ENCODE measurements at places on chromosomes 11 and 22.

- DNase-seq = peak; percentile 8
Observed at GRCh38 chr11:126284829-126285228, 1.9 kb downstream of the TIRAP start.

GRCh38 chr11:57180081-57180561, 1.6 kb upstream of the LRRC55 start:
- peak; percentile 80 for DNase-seq

DNA sequence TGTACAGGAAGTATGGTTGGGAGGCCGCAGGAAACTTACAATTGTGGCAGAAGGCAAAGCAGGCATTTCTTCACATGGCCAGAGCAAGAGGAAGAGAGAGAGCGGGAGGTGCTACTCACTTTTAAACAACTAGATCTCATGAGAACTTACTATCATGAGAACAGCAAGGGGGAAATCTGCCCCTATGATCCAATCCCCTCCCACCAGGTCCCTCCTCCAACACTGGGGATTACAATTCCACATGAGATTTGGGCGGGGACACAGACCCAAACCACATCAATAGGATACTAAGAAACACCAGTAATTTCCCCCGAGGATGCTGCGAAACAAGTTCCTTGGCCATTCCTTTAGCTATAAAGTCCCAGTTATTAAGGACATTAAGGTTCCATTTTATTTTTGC, 94.1 kb upstream of the SC5D start:
- no peak for DNase-seq

GRCh38 chr11:125671561-125671960, 9.1 kb downstream of the ACRV1 start:
- DNase-seq = no peak

DNA sequence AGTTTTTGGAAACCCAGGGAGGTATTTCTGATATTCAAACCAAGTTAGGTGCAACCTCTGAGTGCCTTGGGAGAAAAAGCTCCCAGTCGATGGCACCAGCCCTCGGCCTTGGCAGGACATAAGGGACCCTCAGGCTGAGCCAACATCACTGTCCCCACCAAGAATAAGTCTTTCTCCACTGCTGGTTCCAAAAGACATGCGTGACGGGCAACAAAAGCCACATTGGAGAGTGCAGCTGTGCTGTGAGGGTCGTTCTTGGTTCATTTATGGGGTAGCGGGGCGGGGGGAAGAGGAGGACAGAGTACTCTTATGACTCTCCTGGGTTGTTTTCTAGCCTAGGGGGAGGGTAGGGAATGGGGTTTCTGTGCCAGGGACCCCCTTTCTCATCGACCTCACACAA, 11.2 kb upstream of the TPCN2 start:
- DNase-seq = no peak

- DNase-seq = peak; percentile 90
Observed at GRCh38 chr11:47152953-47153950, 23.4 kb downstream of the ARFGAP2 start.

DNA sequence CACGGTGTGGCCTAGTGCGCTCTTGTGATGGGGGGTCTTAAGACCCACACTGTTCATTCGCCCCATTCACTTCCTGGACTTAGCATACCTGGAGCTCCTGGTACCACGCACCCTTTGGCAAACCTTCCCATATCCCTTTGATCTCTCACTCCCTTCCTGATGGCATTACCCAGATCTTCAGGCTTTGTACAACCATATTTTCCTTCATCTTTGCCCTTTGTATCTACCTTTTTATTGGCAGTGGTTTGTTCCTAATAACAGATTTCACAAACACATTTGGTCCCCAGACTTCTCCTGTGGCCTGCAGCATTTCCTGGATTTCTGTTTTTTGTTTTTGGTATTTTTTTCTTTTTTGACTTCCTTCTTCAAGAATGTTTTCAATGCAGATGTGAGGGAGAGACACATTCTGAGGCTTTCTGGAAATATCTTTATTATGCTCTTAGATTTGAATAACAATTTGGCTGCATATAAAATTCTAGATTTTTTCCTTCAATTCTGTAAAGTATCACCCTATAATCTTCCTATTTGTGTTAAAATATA, 16.1 kb upstream of the IFITM3 start:
- DNase-seq = no peak

- DNase-seq = no peak
Observed at GRCh38 chr22:17079572-17079971, 5.2 kb upstream of the IL17RA start.

DNA sequence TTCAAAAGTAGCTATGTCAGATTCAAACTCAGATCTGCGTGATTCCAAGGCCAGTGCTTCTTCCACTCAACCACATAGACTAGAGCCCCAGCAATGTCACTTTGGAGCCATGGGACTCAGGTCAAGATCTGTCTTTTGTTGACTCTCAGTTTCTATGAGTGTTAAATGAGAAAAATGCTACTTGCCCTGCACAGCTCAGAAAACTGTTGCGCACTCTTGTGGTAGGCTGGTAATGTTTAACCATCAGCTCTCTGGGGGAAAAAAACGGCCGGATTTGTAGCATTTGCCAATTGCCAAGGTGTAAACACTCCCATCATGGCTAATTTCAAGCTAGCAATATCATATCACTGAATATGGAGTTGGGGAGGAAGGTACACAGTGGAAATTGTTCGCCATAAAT, 328.1 kb upstream of the SYN3 start:
- no peak for DNase-seq
